BJ (cell line): ENCODE measurements at places on chromosomes 5 and 9.
A peak's percentile ranks its signal among the peaks of the same experiment; 100 is the strongest.

DNA sequence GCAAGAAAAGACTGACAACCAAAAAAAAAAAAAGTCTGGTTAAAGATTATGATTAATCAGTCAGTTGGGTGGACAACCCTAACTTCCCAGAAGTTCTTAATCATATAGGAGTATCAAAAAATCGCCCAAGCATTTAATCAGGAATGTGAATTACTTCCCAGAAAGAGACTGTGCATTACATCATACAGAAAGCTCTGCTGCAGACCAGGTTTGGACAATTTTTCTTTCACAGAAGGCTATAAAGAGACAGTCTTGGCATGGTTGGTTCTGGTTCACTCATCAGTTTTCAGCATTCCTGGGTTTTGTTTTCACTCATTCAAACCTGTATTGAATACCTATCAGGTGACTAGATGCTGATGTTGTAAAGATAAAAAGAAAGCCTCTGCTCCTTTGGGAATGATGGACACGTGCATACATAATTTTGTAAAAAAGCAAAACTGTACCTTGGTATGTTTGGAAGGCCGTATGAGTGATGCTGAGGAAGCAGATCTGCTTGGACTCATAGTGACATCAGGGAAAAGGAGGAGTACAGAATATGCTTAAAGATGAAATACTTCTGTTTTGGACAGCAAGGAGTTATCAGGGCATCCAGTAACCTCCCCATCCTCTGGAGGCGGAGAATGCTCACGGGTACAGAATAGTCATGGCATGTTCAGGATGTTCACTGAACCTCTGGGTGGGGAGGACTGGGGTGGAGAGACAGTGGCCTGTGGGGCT is 178.4 kb downstream of the GNA14 start:
- DNase-seq: no peak

- no peak for DNase-seq
These were observed 46.8 kb upstream of the FER start for GRCh38 chr5:108700930-108701329.

DNA sequence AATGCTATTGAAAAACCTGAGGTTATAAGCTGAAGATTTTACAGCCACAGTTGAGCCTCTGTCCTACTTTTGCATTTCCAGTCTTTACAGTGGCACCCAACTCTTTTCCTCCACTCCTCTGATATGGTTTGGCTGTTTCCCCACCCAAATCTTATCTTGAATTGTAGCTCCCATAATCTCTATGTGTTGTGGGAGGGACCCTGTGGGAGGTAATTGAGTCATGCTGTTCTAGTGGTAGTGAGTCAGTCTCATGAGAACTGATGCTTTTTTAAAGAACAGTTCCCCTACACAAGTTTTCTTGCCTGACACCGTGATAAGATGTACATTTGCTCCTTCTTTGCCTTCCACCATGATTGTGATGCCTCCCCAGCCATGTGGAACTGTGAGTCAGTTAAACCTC is 646.1 kb upstream of the SEMA6A start:
- no peak for DNase-seq

- DNase-seq: no peak
These were observed 49.1 kb downstream of the FAM170A start for GRCh38 chr5:119678351-119679028.

DNA sequence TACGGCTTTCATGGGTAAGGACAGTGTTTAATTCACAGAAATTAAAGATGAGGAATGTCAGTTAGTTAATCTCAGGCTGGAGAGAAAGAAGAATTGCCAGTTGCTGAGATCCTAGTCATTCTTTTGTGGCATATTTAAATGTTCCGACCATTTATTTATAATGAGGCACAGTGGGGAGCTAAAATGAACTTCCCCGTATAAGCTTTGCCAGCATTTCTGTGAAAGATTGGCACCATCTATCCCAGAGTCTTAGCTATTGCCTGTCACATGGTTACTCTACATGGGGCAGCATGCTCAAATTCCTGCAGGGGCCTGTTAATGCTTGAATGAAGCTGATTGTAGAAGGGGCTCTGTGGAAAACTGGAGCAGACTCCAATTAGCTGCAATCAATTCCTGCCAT is 314.1 kb downstream of the PRELID2 start:
- DNase-seq: no peak

GRCh38 chr5:53874409-53874808 is 314.0 kb downstream of the NDUFS4 start:
- DNase-seq: no peak

DNA sequence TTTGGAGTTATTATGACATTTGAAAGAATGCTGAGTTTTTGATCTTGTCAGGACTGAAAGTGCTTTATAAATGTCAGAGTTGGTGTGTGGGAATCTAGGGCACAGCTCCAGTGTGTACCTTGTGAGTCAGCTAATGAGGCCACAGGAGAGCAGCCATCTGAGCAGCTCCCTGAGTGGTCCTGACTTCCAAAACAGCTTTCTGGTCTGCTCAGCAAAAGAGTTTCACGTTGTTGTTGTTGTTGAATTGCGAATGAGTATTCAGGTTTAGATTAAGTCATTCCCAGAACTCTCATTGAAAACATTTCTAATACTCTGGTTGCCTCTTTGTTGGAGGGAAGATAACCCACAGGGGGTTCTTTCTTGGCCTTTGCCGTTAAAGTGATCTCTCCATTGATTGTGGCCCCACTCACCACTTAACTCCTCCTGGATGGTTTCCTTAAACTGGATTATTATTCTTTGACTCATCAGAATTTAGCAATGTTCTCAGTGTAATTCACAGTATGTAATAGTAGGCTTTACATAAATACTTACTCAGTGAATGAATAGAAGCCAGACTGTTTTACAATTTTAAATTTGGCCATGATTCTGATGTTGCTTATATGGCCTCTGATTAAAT is 125.1 kb upstream of the SGCD start:
- peak; percentile 16 for DNase-seq

DNA sequence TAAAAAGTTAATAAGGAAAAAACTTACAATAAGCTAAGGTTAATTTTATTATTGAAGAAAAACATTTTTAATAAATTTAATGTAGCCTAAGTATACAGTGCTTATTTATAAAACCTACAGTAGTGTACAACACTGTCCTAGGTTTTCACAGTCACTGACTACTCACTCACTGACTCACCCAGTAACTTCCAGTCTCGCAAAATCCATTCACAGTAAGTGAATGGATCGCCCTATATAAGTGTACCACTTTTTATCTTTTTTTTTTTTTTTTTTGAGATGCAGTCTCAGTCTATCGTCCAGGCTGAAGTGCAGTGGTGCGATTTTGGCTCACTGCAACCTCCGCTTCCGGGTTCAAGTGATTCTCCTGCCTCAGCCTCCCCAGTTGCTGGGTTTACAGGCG is 47.7 kb downstream of the FNIP1 start:
- no peak for DNase-seq

DNA sequence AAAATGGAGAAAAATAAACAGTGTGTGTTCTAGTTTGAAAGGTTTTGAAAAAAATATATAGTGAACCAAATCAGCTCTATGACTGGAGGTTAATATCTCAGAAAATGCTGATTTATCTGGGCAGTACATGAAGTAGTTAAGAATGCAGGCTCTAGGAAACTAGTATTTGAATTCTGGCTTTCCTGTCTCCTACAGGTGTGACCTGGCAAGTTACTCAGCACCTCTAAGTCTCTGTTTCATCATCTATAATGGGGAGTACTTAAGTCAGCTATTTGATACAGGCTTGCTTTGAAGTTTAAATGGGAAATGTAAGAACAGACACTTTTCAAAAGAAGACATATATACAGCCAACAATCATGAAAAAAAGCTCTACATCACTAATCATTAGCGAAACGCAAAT is 5.2 kb downstream of the GRAMD2B start:
- DNase-seq: no peak

DNA sequence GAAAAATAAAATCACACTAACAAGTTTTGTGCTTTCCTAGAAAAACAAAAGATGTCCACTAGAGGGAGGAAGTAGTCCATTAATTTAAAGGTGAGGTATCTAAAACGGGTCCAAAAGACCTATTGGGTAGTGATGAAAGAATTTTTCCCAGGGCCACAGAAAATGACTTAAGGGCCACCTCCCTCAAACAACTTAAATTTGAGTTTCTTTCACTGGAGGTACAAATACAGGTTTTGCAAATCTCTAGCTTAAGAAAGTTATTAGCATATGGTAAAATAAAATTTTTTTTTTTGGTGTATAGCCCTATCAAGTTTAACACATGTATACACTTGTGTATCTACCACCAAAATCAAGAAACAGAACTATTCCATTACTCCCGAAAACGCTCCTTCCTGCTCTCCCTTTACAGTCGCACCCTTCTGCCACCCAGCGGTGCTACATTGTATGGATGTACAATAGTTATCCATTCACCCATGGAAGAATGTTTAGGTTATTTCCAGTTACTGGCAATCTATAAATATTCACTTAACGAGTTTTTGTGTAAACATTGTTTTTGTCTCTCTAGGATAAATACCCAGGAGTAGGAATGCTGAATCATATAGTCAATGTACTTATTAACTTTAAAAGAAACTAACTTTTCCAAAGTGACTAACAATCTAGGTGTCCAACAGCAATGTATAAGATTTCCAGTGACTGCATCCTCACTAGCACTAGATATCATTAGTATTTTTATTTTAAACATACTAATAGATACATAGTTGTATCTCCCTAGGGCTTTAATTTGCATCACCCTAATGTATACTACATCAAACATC is 21.9 kb downstream of the DEPDC1B start:
- DNase-seq: no peak

DNA sequence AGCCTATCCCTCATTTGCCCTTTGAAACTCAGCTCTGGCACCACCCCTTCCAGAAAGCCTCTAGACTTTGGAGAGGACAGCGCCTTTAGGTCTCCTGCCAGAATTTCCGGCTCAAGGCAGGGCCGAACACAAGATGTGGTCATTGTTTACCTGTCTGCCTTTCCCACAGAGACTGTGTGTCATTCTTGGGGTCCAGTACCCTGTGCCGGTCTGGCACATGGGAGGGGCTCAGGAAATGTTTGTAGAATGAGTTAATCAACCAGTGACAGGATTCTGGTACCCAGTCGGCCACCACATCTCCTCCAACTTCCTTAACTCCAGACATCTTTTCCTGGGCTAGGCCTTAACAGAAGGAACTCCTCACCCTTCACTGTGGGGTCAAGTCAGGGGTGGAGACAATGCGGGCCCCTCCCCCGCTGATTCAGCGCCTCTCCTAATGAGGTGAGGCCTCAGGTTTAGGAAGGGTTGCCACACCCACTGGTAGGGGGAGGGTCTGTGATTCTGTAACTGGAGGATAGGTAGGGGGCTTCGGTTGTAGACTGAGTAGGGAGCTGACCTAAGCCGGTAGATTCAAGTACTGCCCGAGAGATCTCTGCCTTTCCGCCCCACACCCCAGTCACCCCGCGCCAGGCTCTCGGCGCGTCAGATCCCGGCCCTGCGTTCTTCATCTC is 29.3 kb downstream of the PCDH1 start:
- no peak for DNase-seq

- no peak for DNase-seq
These were observed 148.7 kb upstream of the SLC1A3 start for GRCh38 chr5:36457511-36458270.

- no peak for DNase-seq
These were observed 30.5 kb downstream of the PCSK1 start for GRCh38 chr5:96402500-96402899.

DNA sequence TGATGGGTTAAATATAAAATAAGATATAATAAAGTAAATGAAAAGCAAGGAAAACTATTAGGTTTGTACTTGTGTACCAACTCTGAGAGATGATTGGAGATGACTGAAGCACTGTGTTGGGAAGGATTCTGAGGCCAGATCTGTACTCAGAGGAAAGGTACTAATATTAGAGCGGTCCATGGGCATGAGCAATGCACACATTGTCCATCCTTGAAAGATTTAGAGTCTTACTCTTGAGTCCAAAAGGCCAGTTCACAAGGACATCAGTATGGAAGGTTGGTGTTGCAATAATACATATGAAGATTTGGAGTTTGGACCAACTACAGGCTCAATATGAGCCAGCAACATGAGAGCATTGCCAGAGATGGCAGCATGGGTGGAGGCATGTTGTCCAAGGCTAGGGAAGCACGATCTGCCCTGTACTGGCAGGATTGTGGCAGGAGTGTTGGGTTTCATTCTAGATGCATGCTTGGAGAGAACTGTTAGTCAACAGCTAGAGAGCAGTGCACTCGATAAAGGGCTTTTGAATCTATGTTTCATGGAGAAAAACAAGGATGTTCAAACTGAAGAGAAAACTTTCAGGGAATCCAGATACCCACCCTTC is 84.4 kb downstream of the TMEM215 start:
- no peak for DNase-seq

DNA sequence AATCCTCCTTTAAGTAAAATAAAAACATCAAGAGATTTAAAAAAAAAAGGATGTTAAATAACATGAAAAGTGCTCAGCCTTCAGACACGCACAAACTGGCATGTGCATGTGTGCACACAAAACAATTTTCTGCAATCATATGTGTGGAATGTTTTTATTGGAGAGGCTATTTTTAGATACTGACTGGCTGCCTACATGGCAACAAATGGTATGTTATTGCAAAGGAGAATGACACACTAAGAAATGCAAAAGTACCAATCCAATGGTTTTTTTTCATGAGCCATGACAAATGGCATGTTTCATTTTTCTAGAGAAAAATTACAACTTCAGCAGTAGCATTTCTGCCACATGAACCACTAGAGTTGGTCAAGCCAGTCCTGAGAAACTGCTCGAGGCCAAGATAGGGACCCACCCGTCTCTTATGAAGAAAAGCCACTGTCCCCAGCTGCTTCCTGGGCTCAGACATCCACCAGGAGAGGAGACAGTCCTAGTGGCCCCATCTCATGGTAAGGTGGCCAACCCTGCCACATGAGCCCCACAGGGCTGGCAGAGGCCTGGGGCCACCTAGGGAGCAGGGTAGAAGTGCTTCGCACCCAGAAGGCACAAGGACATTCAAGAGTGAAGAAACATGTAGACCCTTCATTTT is 116.4 kb downstream of the MYO10 start:
- peak; percentile 62 for DNase-seq

GRCh38 chr5:119840175-119840574 is 210.8 kb downstream of the FAM170A start:
- DNase-seq: no peak

DNA sequence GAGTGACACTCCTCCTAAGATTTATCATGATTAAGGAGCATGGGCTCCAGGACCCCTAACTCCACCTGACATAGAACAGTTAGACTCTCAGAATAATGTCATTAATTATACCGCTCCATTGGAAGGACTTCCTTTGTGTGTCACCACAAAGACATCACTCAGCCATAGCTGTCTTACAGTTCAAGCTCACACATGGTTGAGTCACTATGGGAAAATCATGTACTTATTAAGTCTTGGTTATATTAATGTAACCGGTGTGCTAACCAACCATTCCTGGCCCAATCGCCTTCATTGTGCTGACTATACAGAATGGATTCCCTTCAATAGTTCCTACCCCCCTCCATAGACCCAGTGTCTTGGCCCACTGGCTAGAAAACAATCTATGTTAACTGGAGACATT is 10.9 kb upstream of the MCCC2 start:
- no peak for DNase-seq

- DNase-seq: peak; percentile 88
These were observed 594.6 kb upstream of the BRINP1 start for GRCh38 chr9:119963798-119964372.

GRCh38 chr9:89815903-89816573 is 211.2 kb downstream of the GADD45G start:
- DNase-seq: no peak

GRCh38 chr9:127489471-127490115 is 38.3 kb downstream of the LRSAM1 start:
- no peak for DNase-seq
